T1000 (cell line): ENCODE measurements at places on chromosomes 6 and 20.
A peak's percentile ranks its signal among the peaks of the same experiment; 100 is the strongest.

DNA sequence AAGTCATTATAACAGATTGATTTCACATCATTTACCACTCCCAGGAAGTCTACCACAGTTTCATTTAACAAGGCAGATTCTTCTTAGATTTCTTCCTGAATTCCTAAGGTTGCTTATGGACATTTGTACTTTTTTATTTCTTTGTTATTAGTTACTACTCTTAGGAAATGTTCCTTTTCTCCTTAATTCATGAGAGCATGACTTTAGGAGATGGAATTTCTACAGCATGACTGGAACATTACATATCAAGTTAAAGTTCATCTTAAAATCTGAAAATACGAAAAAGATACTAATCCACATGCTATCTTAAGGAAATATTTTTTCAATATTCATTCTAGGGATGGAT lies 22.3 kb downstream of the CNKSR3 start:
- DNase-seq, result no peak

- DNase-seq, result no peak
Measured at GRCh38 chr6:26431258-26432172, 8.8 kb upstream of the BTN3A3 start.

- no peak for DNase-seq
Measured at GRCh38 chr20:60869625-60870024, 382.4 kb upstream of the CDH4 start.

- peak; percentile 59 for DNase-seq
Measured at GRCh38 chr6:26215585-26216358, 128.5 kb downstream of the HFE start.

GRCh38 chr20:56439771-56440291 lies 27.8 kb downstream of the CASS4 start:
- DNase-seq, result peak; percentile 28

- no peak for DNase-seq
Measured at GRCh38 chr6:75089921-75090320, 115.9 kb downstream of the COL12A1 start.

GRCh38 chr6:37638414-37639341 lies 59.0 kb downstream of the MDGA1 start:
- no peak for DNase-seq

DNA sequence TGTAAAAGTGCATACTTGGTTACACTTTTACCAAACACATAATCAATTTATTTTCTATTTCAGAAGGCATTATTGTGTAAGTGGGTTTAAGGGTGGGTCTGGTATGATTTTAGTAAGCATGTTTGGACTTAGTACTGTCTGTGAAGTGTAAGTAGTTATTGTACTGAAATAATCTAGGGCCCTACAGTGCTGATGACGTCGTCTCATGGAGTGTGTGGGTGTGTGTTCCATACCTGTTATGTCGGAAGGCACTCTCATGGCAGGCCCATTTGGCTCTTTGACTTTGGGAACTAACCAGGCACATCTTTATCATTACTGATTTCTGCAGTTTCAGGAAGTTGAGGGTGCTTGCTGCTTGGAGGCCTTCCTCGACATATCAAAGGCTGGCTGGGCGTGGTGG lies 155.1 kb downstream of the SASH1 start:
- DNase-seq, result no peak

DNA sequence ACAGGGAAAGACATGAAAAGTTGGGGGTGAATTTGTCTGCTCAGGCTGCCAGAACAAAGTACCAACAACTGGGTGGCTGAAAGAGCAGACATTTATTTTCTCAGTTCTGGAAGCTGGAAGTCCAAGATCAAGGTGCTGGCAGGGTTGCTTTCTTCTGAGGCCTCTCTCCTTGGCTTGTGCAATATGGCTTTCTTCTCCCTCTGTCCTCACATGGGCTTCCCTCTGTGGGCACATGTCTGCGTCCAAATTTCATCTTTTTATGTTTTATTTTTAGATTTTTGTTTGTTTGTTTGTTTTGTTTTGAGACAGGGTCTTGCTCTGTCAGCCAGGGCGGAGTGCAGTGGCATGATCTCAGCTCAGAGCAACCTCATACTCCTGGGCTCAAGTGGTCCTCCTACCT lies 6.2 kb upstream of the SYNJ2 start:
- DNase-seq, result no peak
